ENCODE measurements at places on chromosomes 1 and 21.
A peak's percentile ranks its signal among the peaks of the same experiment; 100 is the strongest.

- ATAC-seq: no peak
These were observed 36.1 kb downstream of the LRRC40 start for GRCh38 chr1:70169018-70169839.

- no peak for ATAC-seq
These were observed 9.3 kb downstream of the ASH1L start for GRCh38 chr1:155553349-155553748.

- peak; percentile 34 for ATAC-seq
These were observed 24.7 kb downstream of the STX6 start for GRCh38 chr1:180997843-180998504.

DNA sequence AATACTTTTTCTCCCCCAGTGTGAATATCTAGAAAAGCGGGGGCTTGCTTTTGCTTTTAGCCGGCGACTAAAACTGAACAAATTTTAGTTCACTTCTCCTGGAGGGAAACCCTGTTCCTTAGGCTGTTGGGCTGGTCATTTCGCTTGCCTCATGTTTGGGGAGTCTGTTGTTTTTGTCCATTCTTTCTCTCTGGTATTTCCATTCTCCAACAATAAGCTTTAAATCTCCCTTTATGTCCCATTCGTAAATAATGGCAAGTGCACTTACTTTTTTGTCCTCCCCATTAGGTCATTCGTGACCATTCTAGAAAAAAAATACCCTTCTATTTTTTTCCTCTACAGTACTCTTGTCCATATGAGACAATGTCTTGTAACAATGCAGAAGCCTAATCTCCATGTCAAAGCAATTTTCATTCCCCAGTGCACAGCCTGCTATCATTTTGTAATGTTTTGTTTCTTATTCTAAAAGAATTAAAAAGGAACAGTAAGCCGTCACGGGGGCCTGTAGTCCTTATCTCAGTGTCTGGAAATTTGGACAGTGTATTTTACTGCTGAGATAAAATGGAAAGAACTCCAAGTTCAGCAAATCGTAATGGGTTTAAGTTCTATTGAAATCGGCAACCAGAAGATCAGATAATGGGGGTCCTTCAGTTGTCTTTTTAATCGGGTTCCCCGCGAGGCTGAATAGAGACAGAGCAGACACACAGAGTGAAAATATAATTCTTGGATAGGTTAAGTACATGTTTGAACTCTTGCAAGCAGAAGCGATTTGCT is 21.8 kb downstream of the PROX1 start:
- peak; percentile 49 for ATAC-seq

DNA sequence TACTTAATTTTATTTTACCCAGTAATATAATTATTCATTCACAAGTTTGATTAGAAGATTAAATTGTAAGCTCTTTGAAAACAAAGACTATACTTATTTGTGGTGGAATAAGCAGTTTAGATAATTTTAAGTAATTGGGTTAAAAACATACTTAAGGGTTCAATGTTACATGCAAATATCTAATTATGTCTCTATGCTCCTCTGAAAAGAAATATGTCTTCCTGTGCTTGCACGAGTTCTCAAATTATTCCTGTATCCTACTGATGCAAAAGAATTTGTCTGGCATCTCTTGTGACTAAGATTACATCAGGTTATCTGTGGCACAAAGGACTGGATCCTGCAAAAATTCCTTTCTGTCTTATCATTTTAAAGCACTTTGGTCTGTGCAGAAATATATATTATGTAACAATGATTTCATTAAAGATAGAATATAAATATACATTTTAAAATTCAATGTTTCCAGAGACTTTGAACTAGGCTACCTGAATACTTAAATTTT is 416.7 kb downstream of the COL11A1 start:
- no peak for ATAC-seq

- no peak for ATAC-seq
These were observed 7.4 kb downstream of the STX6 start for GRCh38 chr1:181015251-181015615.

GRCh38 chr1:182771187-182771984 is 18.2 kb upstream of the NPL start:
- ATAC-seq: no peak

- ATAC-seq: no peak
These were observed 29.3 kb downstream of the RAB4A start for GRCh38 chr1:229300099-229300757.

DNA sequence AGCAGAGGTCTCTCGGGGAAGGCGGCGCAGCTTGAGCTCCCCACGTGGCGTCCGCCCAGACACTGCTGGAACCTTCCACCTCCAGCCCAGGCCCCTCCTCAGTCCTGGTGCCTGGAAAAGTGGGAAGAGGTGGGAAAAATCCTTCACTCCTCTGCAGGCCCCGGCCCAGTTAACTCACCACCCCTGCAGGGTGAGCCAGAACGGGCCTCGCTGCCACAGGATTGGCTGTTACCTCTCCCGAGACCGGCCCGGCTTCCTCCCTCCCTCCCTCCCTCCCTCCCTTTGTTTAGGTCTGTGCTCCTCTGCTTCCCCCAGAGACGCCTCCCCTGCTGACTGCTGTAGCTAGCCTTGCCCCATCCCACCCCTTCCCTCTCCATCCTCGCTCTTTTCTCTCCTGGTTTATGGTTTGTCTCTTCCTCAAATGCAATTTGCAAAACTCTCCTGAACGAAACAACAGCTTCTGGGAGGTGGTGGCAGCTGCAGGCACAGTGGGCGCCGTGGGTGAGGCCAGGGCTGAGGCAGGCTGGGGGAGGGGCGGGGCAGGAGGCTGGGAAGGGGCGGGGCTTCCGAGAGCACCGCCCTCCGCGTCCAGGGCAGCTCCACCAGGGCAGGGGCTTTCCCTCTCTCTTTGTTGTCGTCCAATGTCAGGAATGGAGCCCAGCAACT is 6.5 kb downstream of the CAPN9 start:
- ATAC-seq: no peak

- no peak for ATAC-seq
These were observed 21.5 kb downstream of the NCAM2 start for GRCh38 chr21:21019681-21020080.

- ATAC-seq: peak; percentile 96
These were observed 63.4 kb upstream of the L1TD1 start for GRCh38 chr1:62131093-62131725.

DNA sequence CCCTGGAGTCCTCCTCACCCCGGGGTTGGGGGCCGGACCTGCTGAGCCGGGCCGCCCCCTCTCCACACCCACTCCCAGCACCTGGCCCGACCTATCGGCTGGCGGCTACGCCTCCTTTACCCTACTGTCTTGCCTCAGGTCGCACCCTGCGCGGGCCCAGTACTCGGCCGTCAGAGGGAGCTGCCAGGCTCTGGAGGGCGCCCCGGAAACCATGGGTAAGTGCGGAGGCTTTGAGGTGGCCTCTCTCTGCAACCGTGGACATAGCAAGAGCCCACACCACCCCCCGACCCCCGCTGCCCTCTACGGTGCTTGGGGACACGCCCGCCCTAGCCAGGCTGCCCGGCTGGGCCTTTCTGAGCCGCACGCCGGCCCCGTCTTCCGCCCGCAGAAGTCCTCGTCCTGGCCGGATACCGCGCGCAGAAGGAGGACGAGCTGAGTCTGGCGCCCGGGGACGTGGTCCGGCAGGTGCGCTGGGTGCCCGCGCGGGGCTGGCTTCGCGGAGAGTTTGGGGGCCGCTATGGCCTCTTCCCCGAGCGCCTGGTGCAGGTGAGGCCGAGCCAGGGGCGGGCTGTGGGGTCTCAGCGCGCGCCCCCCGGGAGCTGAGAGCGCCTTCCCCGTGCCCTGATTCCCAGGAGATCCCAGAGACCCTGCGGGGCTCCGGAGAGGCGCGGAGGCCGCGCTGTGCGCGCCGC is at the start of gene SH3D21:
Gene SH3D21 (plus strand): TSS at position 159 of the 692 bp plus-strand sequence. CDS start 53 bp downstream, at position 212.
- peak; percentile 23 for ATAC-seq

DNA sequence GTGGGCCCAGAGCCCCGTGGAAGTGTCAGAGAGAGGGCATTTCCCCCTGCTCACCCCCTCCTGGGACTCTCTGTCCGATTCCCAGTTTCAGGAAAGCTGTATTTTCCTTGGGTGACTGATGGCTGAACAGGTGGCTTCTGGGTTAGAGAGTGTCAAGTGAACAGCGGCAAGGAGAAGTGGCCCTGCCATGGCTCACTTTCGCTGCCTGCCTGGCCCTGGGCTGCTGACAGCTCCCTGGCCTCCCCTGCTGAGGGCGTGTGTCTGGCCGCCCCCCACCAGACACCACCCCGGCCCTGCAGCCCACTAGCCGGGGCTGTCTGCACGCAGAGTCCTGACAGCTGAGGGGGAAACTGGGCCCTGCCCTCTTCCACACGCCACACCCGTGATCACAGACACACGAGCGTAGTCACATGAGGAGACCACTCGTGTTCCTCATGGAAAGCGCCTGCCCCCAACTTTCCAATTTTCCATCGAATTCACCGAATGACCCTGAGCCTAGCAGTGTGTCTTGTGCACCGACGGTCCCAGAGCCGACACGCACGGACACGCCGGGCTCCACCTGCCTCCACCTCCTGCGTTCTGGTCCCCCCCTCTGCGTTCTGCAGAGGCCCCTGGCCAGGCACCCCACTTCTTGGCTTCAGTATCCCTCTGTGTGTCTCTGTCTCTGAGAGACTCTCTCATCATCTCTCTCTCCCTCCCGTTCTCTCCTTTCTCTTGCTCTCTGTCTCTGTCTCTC is 60.6 kb upstream of the CASZ1 start:
- no peak for ATAC-seq
